ENCODE measurements at places on chromosomes 16 and 17.

DNA sequence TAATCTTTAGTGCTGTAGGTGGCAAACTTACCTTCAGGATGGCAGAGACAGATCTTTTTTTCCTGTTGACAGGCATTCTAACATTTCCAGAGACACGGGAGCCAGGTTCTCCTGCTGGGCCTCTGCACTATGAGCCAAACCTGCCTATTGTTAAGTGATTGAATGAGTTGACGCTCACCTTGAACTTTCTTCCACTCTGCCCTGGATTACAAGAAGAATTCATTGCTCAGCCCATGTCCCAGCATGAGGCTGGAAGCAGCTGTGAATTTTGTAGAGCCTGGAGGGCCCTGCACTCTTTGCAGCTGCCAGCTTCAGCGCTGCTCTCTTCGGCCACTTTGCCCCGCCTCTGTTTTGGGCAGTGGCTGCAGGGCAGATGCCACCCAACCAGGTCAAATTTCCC, 9.4 kb upstream of the SLC7A5 start:
- DNase-seq = no peak

GRCh38 chr17:41906465-41907184, 12.1 kb downstream of the ACLY start:
- no peak for DNase-seq

DNA sequence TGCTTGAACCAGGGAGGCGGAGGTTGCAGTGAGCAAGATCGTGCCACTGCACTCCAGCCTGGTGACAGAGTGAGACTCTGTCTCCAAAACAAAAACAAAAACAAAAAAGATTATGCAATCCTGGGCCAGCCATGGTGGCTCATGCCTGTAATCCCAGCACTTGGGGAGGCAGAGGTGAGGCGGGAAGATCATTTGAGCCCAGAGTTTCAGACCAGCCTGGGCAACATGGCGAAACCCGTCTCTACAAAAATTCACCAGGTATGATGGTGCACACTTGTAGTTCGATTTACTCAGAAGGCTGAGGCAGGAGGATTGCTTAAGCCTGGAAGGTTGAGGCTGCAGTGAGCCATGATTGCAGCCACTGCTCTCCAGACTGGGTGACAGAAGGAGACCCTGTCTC, 109.6 kb downstream of the PPM1E start:
- no peak for DNase-seq

GRCh38 chr16:55041540-55042234, 111.0 kb downstream of the IRX5 start:
- DNase-seq = no peak

DNA sequence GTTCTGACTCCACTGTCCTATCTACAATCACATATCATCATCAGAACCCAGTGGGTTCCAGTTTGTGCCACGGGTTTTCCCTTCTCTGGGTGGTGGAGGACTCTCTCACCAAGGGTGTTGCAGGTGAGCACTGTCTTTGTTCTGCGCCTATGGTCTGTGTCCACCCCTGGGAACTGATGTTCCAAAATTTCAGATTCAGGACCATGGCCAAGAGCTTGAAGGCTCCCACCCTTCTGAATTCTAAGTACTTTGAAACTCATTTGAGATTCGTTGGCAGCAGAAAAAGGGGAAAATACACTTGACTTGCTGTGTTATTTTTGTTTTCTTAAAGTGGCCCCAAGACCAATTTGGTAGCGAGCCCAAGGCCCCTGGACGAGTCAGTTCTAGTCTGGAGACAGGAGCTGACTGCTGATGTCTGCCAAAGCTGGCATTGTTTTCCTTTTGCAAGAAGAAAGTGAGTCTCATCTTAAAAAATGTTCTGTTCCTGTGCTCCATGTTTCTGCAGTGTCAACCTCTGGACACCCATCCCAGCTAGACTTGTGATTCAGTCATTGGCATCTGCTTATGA, 310.9 kb downstream of the HAPSTR1 start:
- DNase-seq = no peak

DNA sequence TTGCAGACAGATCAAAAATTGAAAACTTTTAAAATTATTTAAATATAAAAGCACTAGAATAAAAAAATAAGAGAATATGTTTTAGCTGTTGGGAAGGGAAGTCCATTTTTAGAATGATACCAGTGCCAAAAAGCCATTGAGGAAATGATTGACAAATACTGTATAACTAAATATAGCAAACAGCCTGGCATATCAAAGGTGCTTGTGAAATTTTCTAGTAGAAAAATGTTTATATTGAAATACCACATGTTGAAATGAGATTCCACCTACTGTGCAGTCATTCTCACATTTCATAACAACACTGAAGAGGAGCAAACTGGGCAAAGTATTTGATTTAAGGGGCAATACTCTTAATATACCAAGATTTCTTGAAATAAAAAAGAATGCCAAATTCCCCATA, 183.5 kb downstream of the PHKB start:
- no peak for DNase-seq

GRCh38 chr16:67145746-67146145, 5.1 kb downstream of the B3GNT9 start:
- DNase-seq = no peak

Measured in PC-9 (cell line).